ENCODE measurements at places on chromosomes 16 and 17.

DNA sequence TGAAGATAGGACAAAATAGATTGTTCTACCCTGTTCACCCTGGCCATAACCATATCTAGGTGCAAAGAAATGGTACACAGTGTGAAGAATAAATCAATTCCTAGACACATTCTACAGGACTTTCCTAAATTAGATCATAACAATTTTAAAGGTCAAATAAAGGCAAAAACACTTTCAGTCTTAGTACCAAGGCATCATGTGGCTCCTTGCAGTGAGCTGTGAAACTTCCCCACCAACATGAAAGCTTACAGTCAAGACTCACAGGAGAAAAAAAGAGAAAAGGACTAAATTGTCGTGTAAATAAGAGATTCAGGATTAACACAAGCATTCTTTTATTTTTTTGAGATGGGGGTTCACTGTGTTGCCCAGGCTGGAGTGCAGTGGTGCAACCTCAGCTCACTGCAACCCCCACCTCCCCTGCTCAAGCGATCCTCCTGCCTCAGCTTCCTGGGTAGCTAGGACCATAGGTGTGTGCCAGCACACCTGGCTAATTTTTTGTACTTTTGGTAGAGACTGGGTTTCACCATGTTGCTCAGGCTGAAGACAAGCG is 14.2 kb downstream of the NSMCE1 start:
- no peak for DNase-seq

DNA sequence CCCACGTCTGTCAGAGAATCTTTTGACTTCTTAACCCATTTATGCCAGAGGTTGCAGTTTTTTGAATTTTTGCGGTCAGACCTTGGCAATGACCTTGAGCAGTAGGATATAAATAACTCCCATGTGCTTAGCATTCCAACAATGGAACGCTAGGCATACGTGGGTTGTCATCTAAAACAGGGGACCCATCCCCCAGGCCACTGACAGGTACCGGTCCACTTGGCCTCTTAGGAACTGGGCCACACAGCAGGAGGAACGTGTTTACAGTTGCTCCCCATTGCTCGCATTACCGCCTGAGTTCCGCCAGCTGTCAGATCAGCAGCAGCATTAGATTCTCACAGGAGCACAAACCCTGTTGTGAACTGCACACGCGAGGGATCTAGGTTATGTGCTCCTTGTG is 76.8 kb upstream of the LGALS9 start:
- no peak for DNase-seq

- no peak for DNase-seq
These were observed 417.6 kb upstream of the DYNLRB2 start for GRCh38 chr16:80123189-80123588.

- DNase-seq: no peak
These were observed 4.4 kb upstream of the ABCA9 start for GRCh38 chr17:69065113-69065512.

DNA sequence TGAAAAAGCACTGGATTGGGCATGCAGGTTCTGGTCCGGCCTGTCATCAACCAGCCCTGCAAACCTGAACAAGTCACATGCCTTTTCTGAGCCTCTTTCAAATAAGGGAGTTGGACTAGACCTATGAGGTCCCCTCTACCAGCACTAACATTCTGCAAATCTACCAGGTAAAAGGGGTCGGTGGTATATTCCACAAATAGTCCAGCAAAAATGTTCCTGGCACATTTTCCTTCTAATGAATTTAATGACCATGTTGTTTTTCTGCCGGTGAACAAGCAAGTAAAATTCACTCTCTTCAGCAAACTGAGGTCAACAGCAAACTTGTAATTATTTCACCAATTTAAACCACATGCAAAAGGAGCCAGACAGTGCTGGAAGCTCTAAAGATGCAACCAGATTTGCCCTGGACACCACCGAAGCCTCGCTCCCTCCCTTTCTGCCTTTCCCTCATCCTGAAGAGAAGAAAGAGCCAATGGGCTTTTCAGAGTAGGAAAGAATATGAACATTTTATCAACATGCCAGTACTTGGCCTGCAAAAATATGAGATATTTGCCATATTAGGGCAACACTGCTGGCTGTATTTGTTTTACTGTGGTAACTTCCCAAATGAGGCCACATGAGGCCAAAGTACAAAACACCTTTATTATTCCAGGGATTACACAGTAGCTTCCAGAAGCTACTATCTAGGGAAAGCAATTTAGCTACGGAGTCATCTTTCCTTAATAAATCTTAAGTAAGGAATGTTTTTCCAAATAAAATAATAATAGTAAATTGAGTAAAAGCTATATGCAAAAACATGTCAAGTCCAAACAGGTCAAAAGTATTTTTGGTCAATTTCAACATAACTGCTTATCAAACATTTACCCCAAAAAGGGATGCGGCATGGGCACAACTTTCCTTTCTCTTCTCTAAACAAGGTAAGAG is 45.0 kb downstream of the USP31 start:
- no peak for DNase-seq
